ENCODE measurements at places on chromosomes 13 and 19.

DNA sequence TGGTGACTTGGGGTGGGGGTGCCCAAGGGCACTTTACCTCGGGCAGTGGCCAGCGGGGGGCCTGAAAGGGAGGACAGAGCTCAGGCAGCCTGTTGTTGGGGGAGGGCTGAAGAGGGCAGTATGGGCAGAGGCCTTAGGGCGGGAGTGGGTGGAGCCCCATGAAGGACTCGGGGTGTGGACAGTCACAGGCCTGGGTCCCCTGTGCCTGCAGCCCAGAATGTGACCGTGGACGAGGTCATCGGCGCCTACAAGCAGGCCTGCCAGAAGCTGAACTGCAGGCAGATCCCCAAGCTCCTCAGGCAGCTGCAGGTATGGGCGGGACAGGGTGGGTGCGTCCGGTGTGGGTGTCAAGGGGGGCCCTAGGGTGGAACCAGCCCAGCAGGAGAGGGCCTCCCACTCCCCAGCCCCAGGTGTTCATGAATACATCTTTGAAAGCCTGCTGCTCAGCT lies 22.5 kb downstream of the NKPD1 start:
- no peak for DNase-seq

DNA sequence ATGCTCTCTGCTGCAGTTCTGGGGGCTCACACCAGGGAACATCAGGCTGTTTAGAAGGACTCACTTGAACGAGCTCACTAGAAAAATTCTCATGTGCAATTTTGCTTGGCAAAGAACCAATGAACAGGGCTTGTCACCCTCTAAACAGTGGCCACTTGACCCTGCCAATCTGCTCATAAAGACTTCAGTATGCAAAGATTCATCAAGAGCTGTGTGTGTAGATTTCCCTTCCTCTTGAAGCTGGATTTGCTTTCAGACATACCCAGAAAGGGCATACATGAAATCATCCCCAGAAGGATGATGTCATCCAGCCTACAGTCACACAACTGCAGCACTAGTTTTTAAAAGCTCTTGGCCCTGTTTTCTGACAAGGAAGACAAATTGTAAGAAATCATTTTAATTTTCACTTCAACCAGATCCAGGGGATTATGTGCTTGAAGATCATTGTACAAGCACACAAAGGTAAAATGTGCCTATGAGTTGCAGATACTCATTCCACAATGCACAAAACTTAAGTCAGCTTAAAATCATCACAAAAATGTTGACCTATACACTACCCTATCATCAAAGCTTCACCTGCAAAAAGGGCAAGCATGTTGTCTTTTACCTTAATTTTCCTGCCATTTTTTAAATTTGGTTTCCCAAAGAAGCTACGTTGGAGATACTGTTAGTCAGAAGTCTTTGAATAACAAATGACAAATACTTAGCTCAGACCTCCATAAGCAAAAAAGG lies 5.2 kb upstream of the STK24 start:
- no peak for DNase-seq

- no peak for DNase-seq
Observed at GRCh38 chr13:36031490-36031889, 99.7 kb downstream of the DCLK1 start.

- DNase-seq = no peak
Observed at GRCh38 chr13:105642511-105642958, 892.9 kb downstream of the EFNB2 start.

DNA sequence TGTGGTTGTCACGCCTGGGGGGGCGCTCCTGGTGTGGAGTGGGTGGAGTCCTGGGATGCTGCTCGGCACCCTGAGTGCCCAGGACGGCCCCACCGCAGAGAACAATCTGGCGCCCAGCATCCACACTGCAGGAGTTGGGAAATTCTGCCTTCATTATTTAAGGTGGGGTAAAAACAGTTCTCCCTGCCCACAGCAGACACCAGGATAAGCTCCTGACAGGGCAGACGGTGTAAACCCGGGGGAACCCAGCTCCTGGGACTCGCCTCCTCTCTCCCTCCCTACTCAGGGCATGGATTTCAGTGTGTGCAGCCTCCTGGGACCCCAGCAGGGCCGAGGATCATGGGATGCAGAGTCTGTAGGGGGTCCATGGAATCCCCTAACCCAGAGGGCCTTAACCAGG lies 7.7 kb upstream of the WDR18 start:
- no peak for DNase-seq

DNA sequence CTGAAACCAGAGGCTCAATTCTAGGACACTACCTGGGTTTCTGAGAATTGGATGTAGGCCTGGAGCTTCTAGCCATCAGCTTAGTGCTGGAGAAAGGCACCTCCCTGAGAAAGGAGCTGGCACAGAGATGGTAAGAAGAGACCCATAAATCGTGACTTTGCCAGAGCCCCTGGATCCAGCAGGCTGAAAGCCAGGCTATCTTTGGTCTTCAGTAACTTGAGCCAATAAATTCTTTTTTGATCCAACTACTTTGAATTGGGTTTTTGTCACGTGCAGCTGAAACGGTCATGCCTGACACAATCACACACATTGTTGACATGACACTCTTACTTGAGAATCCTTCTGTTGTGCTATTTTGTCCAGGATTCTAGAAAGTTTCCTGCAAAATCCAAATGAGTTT lies 103.4 kb downstream of the LHFPL6 start:
- no peak for DNase-seq

DNA sequence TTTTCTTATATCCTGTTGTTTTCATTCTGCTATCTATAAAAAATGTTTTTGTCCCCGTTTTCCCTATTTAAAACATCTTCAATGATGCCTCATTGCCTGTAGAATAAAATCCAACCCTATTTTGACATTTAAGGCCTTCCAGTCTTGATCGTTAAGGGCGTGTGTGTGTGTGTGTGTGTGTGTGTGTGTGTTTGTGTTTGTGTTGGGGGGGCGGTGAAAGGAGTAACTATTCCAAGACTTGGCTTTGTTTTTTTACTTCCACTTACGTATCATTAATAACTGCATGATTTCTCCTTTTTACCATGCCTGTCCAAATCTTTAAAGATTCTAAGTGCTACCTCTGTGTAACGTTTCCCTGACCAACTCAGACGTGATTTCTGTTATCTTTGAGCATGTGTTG lies 784 bp downstream of the PIBF1 start:
- no peak for DNase-seq

DNA sequence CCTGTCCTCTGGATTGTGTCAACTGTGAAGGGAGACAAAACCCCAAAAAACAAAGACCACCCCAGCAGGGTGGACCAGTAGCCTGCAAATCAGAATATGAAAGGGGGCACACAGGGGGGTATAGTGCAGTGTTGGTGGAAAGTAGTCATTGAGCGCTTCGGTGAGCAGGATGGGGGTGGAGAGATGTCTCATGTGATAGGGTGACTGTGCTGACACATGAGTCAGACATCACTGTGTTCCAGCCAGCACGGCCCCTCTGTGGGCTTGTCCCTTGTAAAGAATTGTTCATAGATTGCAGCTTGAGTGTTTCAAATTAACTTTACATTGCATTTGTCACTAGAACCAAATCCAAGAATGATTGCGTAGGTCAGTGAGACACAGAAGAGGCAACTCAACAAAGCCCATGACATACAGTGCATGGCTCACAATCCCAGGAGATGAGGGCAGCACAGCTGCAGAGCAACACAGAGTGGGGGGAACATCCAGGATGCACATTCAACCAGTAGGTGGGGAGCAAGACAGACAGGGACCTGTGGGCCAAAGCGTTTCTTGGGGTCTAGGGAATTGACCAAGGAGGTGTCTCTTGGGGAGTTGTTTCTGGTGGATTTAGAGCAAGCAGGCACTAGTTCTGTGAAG lies 7.5 kb downstream of the ZNF440 start:
- no peak for DNase-seq

GRCh38 chr13:111954661-111955411 lies 112.1 kb upstream of the SOX1 start:
- no peak for DNase-seq

DNA sequence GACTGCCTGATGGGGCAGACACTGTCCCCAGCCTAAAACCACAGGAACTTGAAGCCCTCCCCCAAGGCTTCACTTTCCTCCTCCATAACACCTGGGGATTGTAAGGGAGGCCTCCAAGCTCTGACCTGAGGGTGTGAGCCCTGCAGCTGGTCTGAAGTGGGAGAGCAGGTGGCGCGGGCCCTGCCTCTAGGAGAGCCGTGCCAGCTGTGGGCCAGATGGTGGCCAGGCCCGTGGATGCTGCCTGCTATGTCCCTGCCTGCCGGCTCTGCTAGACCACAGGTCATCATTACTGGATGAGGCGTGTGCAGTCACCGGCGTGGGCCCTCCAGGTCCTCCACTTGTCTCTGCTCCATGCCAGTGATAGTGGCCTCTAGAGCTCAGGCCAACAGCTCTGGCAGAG lies 3.5 kb upstream of the KLHL26 start:
- no peak for DNase-seq

DNA sequence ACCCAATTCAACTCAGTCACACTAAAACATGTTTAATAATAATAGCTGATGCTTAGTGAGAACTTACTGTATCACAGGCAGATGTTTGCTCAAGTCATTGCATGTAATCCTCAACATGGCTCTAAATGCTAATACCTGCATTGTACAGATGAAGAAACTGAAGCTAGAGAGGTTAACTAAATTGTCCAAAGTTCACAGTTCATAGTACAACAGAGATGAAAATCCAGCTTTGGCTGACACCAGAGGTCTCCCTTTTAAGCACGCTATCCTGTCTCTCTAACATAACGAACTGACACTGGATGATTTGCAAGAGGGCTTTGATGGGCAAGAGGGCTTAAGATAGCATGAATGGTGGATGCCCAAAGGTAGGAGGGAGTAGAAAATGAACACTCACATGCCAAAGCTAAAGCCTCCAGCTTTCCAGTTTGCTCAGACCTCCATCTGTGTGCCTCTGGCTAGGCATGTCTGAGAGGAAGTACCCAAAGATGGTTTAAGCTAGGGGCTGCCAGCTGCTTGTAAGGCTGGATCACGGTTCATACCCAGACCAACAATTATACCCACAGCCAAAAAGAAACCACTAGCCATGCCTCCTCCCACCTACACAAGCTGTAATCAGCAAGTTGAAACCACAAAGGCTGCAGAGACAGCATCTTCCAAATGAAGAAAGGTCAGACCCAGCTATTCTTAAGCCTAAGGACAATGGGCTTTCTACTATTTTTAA lies 196.9 kb upstream of the UBL3 start:
- no peak for DNase-seq

GRCh38 chr19:13043285-13043684 lies 48.0 kb downstream of the NFIX start:
- no peak for DNase-seq

GRCh38 chr13:26300140-26300539 lies 46.2 kb downstream of the CDK8 start:
- DNase-seq = peak; percentile 7

GRCh38 chr19:5870986-5871394 lies 650 bp upstream of the FUT5 start:
- DNase-seq = no peak

GRCh38 chr13:26888632-26889031 lies 128.0 kb upstream of the GPR12 start:
- DNase-seq = no peak

- DNase-seq = no peak
Observed at GRCh38 chr19:19514215-19514657, 1.1 kb downstream of the TSSK6 start.

GRCh38 chr13:90413548-90413947 lies 933.9 kb upstream of the MIR17HG start:
- DNase-seq = no peak

DNA sequence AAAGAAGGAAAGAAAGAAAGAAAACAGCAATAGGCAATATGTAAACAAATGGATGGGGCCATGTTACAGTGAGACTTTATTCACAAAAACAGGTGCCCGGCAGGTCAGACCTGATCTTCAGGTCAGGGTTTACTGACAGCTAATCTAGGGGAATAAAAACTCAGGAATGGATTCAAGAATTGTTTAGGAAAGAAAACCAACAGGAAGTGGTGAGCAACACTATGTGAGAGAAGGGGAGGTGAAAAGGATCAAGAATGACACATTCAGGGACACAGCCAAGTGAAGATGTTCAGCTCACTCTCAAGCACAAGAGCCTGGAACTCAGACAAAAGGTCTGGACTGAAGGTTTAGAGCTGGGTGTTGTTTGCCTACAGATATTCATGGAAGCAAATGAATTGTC lies 244.5 kb downstream of the EFNB2 start:
- no peak for DNase-seq

GRCh38 chr19:19403373-19403901 lies 2.0 kb upstream of the GATAD2A start:
- DNase-seq = no peak

GRCh38 chr13:37212826-37213225 lies 107.4 kb upstream of the CSNK1A1L start:
- no peak for DNase-seq

GRCh38 chr13:108263621-108264355 lies 5.7 kb upstream of the TNFSF13B start:
- no peak for DNase-seq

DNA sequence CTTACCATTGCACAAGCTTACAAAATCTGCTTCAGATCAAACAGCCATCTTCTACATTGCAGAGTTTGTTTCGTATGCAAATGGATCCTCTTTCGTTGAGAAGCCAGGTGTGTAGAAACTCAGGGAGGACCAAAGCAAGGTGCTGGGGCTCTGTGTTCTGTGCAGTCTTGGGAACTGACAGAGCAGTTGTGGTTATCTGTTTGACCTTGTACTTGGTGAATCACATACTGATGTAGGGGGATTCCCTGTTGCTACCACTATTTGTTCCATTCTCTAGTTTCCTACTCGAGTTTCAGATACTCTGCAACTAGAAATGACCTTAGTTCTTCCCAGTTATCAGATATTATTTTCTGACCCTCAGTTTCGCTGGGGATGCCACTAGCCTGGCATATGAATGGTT lies 95.2 kb upstream of the CLDN10 start:
- no peak for DNase-seq

DNA sequence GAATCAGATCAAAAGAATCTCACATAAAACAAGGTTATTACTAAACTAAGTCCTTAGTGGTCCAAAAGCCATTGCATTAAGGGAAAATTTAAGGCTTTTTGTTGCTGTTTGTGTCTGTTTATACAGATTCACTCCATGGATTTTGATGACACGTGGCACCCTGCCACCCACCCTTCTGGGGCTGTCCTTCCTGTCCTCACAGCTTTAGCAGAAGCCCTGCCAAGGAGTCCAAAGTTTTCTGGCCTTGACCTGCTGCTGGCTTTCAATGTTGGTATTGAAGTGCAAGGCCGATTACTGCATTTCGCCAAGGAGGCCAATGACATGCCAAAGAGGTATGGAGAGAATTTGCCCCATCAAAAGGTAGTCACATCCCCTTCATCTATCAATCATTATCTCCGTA lies 6.9 kb downstream of the ACOD1 start:
- no peak for DNase-seq

GRCh38 chr13:97967948-97968347 lies 14.5 kb downstream of the IPO5 start:
- no peak for DNase-seq

DNA sequence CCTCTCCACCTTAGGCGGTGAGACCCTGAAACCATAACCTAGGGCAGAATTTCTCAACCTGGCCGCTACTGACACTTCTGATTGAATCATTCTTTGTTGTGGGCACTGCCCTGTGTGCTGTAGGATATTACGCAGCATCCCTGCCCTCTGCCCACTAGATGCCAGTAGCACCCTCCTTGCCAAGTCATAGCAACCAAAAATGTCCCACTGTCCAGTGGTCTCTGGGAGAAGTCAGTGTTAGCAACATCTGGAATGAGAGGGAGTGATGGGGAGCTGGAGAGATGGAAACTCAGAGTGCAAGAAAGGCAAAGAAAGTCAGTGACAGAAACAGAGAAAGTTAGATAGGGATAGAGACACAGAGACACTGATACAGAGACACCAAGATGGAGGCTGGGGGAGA lies 13.6 kb downstream of the KLK4 start:
- no peak for DNase-seq

GRCh38 chr13:78806457-78806856 lies 147.5 kb upstream of the OBI1 start:
- no peak for DNase-seq

GRCh38 chr19:52689843-52690368 lies 44.9 kb downstream of the ZNF611 start:
- no peak for DNase-seq

Measured in stimulated activated CD8-positive, alpha-beta memory T cell treated with anti-CD3 and anti-CD28 coated beads, Interleukin-15, amount 100 ng/mL, for 4 hours (primary cell).